ENCODE measurements at places on chromosomes 16 and 17.

DNA sequence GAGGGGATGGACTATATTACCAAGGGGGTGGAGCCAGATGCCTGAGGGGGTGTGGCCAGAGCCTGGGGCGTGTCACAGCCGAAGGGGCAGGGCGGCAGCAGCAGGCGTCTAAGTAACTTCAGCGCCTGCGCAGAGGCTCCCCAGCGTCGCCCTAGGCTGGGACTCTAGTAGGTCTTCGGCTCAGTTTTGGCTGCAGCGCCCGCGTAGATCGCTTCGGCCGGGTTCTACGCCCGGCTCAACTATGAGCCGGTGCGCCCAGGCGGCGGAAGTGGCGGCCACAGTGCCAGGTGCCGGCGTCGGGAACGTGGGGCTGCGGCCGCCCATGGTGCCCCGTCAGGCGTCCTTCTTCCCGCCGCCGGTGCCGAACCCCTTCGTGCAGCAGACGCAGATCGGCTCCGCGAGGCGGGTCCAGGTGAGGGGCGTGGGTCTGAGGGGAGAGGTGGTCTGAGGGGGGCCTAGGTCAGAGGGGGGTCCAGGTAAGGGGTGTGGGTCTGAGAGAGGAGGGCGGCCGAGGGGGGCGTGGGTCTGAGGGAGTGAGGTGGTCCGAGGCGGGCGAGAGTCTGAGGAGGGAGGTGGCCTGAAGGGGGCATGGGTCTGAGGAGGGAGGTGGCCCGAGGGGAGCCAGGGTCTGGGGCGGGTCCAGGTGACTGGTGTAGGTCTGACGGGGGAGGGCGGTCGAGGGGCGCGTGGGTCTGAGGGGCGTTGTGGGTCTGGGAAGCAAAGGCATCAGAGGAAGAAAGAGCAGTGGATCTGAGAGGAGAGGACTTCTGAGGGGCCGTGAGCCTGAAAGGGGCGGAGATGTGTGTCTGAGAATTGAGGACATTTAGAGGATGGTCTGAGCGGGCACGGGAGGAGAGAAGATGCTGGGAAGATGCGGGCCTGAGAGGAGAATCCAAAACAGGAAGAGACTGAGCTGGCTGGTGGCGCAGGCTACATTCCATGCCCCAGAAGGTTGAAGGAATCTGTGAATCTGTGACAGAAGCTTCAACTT lies at the start of gene LPCAT2:
Gene LPCAT2 (plus strand): TSS at position 132 of the 991 bp plus-strand sequence. CDS start 110 bp downstream, at position 242.
- DNase-seq, result peak; percentile 96

- DNase-seq, result peak; percentile 71
These were observed 46.3 kb downstream of the VMP1 start for GRCh38 chr17:59753522-59754467.

- no peak for DNase-seq
These were observed 60.4 kb downstream of the ZFHX3 start for GRCh38 chr16:72987480-72987901.

- DNase-seq, result no peak
These were observed 191.6 kb downstream of the WWOX start for GRCh38 chr16:78290872-78291591.

DNA sequence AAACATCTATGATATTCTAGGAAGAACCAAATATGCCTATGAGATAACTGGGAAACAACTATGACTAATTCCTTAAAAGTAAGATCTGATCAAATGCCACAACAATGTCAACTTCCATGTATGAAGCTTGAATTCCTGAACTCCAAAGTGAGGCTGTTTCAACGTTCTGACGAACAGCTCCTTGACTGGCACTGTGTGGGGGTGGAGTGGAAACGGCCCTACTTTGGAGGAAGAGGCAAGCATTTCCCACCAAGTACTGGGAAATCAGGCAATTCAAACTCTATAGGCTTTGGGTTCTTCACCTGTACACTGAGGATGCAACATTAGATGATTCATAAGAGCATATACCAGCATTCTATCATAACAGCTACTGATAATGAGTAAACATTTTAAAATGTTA lies 187.2 kb downstream of the CDK5R1 start:
- DNase-seq, result no peak

GRCh38 chr16:58511933-58512815 lies 3.1 kb upstream of the SETD6 start:
- peak; percentile 67 for DNase-seq

DNA sequence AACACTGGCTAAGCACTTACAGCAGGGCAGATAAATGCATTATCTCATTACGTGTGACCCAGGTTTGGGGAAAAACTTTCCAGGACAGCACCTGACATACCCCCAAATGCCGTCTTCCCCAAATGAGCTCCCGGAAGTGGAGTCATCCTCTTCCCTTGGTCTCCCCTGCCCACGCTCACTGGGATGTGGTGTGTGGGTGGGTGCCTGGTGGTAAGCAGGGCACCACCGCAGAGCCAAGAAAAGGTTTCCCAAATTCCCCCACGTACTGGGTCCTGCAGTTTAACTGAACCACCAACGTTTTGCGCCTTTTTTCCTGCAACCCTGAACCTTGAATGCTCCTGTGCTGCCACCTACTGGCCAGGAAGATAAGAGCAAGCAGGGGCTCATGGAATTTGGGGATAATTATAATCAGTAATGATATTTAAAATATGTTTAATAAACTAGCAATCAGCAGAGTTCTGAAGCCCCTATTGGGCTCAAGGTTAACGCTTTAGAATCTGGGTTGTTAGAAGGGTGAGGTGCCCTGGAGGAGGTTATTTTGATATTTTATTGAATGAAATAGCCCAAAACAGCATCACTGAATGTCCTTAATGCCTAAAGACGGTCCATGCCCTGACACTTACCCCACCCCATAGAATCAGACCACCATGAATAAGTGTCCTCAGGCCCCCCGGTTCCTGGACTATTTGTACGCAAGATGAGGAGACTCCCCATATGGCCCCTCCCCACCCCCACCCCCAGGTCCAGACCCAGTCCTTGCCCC lies 8.0 kb downstream of the SPPL2C start:
- DNase-seq, result peak; percentile 67

DNA sequence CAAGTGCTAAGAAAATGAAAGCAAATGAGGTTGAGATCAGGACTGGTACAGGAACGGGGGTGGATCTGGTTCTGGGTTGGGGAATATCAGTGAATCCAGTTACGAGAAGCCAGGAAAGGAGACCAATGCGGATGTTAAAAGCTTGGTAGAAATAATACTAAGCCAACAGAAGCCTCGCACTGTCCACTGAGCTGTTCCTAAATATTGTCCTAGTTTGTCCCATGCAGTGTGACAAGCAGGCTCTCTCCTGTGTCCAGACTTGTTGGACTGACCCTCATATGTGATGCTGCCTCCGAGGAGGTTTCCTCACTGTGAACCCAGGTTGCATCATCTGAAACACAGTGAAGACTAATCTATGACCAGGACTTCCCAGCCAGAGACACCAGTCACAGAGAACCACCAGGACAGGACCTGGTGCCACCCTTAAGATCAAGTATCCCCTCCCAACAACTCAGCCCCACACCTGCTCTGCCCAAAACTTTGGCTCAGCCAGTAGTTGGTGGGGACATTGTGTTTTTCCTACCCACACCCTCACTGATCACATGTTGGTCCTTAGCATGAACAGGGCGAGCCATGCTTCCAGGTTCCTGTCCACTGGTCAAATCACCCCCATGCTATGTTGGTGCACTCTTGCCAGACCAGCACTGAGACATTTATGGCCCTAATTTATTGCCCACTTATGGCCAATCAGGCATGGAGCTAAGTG lies 32.7 kb upstream of the SCNN1B start:
- no peak for DNase-seq

DNA sequence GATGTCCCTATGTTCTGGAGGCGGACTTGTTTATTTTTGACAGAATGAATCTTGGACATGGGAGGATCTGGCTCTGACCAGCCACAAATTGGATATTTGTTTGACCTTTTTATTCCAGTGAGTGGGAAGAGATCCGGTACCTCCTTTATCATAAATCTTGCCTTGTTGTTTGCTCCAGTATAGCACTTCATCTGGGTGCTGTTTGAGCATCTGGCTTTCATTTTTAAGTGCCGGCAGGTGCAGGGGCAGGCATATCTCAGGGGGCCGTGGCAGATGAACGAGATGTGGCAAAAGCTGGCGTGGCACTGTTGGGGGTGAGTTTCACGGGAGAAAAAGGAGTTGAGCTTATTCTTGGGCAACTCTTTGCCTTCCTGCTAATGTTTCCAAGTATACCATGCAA lies 37.8 kb downstream of the MSI2 start:
- DNase-seq, result no peak

- DNase-seq, result no peak
These were observed 15.5 kb downstream of the TK2 start for GRCh38 chr16:66534376-66534799.

DNA sequence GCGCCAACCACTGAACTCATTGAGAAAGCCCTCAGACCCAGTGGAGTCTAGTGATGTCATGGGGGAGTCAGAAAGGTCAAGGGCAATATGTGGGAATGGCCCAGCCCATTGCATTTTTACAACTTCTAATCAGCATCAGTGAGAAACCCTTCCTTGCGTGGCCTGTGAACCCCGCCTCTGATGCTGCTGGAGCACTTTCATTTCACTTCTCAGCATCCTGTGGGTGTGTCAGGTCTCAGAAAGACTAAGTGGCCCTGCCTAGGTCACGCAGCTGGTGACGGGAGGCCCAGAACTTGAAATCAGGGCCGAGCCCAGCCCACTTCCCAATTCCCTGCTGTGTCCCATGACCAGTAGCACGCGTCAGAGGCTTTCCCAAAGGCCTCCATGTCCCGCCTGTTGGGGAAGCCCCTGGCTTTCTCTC lies 6.1 kb downstream of the DNAI2 start:
- DNase-seq, result no peak

GRCh38 chr16:88274847-88275246 lies 107.9 kb upstream of the ZNF469 start:
- no peak for DNase-seq

DNA sequence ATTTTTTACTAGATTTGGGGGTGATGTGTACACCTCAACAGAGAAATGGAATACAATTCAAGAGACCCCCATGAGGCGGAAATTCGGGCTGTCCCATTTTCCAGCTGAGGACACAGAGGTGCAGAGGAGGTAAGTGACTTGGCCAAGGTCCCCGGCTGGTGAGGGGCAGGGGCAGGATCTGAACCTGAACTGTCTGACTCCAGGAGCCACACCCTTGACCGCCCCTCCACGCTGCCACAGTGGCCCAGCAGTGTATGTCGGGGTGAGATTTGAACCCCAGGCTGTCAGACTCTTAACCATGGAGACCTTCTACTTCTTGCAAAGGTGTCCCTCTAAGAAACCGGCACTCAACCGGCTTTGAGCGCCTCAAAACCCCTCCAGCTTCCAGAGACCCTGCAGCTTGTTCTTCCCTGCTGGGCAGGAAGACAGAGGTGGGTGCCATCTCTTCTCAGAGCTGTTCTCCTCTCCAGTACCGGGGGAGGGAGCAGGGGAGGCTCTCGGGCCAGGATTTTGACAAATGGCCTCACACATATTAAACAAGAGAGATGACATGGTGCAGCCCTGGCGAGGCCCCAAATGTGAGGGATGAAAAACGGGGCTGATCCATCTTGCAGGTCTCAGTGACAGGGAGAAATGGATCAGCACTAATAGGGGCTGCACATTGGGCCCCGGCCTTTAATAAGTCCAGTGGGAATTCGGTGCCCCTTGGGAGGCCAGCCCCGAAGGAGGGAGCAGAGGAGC lies 222.3 kb downstream of the GSG1L start:
- DNase-seq, result no peak

DNA sequence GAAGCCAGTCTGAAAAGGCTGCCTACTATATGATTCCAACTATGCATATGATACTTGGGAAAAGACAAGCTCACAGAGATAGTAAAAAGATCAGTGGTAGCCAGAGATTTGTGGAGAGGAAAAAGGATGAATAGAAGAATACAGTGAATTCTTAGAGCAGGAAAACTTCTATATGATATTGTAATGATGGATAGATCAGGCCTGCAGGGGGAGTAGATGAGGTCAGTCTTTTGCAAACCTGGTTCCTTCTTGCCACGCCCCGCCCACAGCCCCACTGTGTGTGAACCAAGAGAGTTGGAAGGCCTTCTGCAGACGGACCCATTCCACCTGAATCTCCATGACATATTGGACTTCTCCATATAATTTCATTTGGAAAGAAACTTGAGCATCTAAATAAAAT lies 761 bp upstream of the CCL8 start:
- DNase-seq, result no peak

GRCh38 chr16:84819644-84820304 lies at the start of gene CRISPLD2:
Gene CRISPLD2 (plus strand): TSS chr16:84819985. CDS start chr16:84838496, 18,511 bp downstream.
- DNase-seq, result peak; percentile 97

GRCh38 chr17:19558946-19559345 lies 25.3 kb downstream of the SLC47A1 start:
- no peak for DNase-seq

- DNase-seq, result no peak
These were observed 362.6 kb downstream of the CNTNAP4 start for GRCh38 chr16:76639685-76640289.

GRCh38 chr16:8814095-8814806 lies 16.6 kb downstream of the PMM2 start:
- DNase-seq, result no peak
